ENCODE measurements at places on chromosomes 16 and 17.

DNA sequence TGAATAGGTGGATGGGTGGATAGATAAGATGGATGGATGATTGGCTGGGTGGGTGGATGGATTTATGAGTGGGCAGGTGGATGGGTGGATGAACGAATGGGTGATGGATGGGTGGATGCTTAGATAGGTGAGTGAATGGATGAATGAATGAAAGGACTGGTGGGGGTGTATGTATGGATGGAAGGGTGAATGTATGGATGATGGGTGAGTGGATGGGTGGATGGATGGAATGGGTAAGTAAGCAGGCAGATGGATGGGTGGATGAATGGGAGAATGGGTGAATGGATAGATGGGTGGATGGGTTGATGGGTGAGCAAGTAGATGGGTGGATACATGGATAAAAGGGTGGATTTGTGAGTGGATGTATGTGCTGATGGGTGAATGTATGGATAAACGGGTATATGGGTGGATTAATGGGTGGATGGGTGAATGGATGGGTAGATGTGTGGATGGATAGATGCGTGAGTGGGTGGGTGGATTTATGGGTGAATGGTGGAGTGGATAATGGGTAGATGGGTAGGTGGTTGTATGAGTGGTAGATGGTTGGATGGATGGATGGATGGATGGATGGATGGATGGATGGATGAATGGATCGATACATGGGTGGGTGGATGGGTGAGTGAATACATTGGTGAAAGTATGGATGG is 682.6 kb downstream of the HS3ST4 start:
- no peak for DNase-seq

DNA sequence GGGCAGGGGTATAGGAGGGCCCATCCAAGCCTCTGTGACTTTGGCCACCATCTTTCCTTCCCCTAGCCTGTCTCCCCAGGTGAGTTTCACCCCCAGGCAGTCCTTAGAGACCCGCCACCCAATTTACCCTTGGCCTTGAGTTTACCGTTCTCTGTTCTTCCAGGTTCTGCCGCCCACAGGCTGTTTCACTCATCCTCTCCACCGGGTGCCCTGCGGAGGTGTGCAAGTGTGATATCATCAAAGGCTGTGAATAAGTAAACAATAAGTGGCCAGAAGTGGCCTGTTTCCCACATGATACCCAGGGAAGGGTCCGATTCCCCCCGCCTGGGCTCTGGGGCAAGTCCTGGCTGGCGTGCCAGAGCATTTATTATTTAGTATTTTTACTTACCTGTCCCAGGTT is 15.1 kb upstream of the TLCD3B start:
- DNase-seq, result no peak

DNA sequence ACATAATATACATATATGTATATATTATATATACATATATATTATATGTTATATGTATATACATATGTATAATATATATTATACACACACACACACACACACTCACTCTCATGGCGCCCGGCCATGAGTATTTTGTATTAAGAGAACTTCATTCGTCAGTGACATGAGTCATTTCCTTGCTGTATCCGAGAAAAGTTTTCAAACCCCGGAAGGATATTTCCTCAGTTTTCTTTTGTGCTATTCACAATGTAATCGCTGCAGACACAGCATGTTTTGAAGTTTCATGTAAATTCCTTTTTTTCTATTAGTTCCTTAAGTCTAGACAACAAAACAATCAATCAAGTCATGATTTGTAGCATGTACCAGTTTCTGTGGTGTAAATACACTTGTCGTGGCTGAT is 33.3 kb downstream of the OR1D5 start:
- DNase-seq, result peak; percentile 79

GRCh38 chr16:53091466-53092211 is 36.8 kb downstream of the CHD9 start:
- peak; percentile 95 for DNase-seq

DNA sequence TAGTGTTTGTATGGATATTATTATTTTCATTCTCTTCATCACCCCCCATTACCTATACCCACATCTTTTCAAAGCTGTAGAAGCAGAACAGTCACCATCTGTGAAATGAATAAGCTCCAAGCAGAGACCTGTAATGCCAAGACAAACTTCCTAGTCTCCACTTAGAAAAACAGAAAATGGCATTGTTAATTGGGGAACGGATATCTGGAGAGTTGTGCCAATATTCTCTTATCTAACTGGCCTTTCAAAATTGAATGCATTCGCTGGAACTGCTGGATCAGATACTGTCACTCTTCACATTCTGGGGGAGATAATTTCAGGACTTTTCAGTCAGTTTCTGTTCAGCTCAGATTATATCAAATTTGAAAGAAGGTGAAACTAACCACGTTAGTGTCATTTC is 464.4 kb upstream of the GOT2 start:
- DNase-seq, result no peak

DNA sequence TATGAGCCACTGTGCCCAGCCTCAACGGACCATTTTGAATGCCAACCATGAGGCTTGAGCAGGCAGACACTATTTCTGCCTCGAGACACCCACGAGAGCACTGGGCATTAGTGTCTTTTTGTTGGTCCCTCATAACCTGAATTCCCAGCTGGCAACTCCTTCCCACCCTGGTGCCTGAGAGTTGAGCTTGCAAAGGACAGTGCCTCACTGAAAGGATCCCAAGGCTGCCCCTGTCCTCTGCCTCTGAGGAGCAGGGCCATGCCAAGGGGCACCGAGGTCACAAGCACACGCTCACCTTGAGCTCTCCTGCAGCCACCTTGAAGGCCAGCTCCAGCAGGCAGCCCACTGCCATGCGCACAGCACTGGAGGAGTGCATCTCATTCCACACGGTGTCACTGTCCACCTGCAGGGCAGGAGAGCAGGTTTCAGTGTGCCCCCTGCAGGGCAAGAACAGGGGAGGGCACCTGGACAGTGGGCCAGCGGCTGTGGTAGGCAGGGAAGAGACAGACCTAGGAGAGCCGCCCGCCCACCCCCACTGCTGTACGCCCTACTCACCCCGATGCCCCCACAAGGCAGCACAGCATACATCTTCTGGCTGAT is 12.8 kb downstream of the G6PC3 start:
- DNase-seq, result no peak

DNA sequence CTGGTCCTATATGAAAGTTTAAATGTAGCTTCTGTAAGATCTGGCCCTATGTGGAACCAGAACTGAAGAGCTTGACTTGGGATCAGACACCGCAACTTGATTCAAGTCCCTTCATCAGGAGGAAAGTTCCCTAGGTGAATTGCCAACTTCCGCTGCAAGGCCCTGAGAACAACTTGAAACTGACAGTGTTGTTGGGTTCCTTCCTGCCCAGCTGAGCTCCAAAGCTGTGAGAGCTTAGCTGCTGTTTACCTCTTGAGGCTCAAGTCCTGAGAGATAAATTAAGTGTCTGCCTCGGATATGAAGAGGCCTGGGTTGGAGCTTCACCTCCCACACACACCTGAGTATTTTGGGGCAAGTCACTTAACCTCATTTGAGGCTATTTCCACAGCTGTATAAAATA is 44.7 kb downstream of the REXO5 start:
- DNase-seq, result no peak

GRCh38 chr16:12193692-12194091 is 217.2 kb downstream of the SNX29 start:
- no peak for DNase-seq

- no peak for DNase-seq
Observed at GRCh38 chr17:6097005-6097279, 26.8 kb downstream of the WSCD1 start.

DNA sequence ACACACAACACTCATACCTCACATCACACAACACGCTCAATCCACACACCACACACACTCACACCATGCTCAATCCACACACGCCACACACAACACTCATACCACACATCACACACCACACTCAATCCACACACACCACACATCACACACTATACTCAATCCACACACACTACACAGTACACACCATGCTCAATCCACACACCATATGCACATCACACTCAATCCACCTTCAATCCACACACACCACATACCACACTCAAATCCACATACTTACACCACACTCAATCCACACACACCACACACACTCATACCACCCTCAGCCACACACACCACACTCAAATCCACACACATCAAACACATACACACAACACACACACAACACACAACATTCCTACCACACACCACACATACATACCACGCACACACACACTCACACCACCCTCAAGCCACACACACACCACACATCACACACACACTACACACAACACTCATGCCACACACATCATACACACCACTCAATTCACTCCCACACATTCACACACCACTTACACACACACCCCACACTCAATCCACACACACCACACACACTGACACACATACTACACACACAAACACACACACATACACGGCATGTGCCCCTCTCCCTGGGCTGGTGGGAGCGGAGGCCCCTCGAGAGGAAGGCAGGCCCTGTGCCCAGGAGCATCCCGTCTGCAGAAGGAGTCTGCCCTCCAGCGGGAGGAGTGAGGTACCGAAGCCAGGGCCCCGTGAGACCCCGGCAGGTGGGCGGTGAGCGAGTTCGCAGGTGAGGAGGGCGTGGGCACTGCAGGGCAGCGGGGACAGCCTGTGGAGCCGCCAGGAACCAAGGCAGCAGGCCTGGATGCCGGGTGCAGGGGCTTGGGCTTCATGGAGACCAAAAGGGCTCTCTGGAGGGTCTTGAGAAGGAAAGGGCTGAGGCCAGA is 33.1 kb upstream of the RPTOR start:
- DNase-seq, result no peak

GRCh38 chr17:8806926-8807550 is 7.9 kb upstream of the MFSD6L start:
- DNase-seq, result no peak

DNA sequence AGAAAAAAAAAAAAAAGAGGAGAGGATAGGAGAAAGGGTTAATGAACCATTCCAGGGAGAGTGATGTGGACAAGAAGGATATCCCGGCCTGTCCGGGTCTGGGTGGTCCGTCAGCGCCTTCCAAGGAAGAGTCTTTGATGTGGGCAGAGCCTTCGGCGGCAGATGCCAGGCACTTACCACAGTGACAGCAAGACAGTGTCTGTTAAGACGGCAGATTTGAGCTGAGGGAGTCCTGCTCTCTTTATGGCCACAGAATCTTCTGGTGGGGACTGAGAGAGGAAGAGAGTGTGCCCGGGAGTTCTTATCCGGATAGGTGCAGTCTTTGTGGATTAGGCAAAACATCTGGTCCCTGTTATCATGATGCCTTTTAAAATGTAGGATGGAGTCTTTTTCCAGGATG is 95.2 kb downstream of the ZDHHC7 start:
- DNase-seq, result no peak

GRCh38 chr16:561957-562938 is 2.1 kb downstream of the PRR35 start:
- no peak for DNase-seq

DNA sequence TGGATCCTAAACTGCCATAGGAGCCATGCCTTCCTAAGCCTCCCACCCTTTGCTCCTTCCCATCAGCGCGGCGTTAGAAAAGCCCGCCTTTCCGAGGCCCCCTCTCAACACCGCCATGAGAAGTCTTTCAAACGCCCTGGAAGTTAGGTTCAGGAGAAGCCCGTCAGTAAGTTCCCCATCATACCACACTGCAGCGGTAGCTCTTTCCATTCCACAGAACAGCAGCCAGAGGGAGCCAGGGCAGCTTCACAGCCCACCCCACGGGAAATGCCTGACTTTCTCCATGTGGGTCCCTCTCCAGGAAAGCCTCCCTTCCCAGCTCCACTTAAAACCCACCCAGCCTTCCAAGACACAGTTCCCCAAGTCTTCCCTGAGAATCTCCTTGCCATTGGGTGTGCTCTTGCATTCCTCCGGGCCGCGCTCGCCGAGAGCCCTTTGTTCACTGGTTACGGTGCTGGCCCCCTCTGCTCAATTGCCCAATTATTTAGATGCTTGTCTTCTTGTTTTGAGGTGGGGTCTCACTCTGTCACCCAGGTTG is 28.7 kb downstream of the KIAA0513 start:
- peak; percentile 31 for DNase-seq

GRCh38 chr16:27980919-27981700 is 82.4 kb downstream of the GSG1L start:
- DNase-seq, result no peak

- DNase-seq, result no peak
Observed at GRCh38 chr16:10619271-10619849, 39.0 kb upstream of the EMP2 start.

- no peak for DNase-seq
Observed at GRCh38 chr16:8867216-8867931, 1.4 kb downstream of the CARHSP1 start.

- DNase-seq, result no peak
Observed at GRCh38 chr17:50676065-50676975, 31.4 kb downstream of the ANKRD40 start.

GRCh38 chr17:42403150-42403549 is 14.9 kb upstream of the STAT3 start:
- no peak for DNase-seq

DNA sequence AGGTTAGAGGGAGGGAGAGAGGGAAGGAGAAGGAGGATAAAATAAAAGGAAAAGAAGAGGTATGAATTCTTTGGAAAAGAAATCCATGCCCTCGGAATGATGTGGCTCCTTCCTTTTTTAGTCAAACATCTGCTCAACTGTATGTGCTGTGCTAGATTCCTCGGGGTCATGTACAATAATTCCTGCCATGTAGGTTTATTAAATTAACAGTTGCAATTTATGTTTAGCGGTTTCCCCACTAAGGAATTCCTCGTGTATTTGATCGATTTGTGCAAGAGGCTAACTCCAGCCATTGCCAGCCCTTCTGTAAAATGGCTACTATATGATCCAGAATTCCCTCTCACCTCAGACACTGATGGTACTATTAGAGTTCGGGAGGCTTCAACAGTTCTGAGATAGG is 83.0 kb upstream of the TBX2 start:
- no peak for DNase-seq

- no peak for DNase-seq
Observed at GRCh38 chr16:19040400-19040799, 27.0 kb upstream of the COQ7 start.

- no peak for DNase-seq
Observed at GRCh38 chr16:17409894-17410293, 60.9 kb downstream of the XYLT1 start.

DNA sequence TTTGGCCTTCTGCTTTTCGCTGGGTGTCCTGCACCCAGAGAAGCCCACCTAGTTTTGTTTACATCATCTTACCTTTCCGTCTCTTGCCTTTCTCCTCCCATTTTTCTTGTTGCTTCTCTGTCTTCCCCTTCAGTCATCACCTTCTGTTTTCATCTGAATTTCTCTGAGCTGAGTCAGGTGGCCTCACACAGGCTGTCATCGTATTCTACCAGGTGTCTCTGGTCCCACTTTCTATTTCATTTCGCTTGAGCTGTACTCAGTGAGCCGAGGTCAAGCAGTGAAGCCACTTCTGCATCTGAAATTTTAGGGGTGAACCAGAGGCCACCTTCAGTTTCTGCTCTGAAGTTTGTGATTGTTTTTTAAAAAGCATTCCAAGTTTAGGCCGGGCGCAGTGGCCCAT is 9.7 kb downstream of the CRAMP1 start:
- no peak for DNase-seq

DNA sequence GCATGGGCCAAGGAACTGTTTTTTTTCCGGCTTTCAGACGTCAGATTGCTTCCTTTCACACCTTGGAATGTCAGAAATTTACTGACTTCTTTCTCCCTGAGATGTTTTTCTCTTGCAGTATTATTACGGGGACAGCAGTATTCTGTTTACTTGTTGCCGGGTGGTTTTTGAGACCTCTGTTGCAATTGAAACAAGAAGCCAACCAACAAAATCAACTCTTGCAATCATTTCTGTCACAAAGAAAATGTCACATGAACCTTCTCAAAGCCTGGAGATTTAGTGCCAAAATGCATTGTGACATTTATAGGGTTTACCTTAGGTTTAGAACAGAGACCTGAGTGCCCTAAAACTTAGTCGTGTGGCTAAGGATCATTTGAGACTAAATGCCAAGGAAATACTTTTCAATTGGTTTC is 174.3 kb downstream of the MAP2K6 start:
- peak; percentile 19 for DNase-seq

Measured in fibroblast of lung (primary cell).